ENCODE measurements at places on chromosomes 13 and 19.

GRCh38 chr19:5605362-5605761 is 17.2 kb downstream of the SAFB2 start:
- no peak for DNase-seq

DNA sequence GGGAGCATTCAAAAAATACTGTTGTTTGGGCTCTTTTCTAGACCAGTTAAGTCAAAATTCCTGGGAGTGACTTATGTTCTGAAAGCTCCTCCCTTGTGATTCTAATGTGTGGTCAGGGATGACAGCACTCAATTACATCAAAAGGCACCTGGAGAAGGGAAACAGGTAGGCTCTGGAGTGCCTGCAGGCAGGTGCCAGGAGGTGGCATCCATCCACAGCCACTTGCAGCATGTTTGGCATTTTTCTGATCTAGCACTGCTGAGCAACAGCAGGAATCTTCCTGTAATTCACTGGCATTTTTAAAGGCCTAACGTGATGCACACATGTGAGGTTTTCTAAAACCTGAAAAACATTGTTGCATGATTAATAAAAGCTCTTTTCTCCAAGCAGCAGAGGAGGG is 94.6 kb downstream of the CCNA1 start:
- DNase-seq = no peak

DNA sequence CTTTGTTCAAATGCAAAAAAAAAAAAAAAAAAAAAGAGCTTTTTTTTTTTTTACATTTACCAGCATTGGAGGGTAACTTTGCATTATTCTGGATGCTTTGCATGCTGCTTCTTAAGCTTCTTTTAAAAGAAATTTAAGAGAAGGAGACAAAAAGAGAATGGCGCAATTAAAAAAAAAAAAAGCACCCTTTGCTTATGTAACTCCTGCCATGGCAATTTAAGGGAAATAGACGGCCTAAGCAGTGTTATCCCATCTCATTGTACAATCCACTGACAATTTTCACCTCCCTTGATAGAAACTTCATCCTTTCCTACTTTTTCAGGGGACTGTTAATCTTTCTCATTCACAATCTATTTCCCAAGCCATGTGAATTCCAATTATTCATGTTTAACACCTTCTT is 129.8 kb downstream of the KCTD12 start:
- DNase-seq = no peak

- no peak for DNase-seq
Observed at GRCh38 chr13:20729633-20730585, 26.4 kb downstream of the IL17D start.

DNA sequence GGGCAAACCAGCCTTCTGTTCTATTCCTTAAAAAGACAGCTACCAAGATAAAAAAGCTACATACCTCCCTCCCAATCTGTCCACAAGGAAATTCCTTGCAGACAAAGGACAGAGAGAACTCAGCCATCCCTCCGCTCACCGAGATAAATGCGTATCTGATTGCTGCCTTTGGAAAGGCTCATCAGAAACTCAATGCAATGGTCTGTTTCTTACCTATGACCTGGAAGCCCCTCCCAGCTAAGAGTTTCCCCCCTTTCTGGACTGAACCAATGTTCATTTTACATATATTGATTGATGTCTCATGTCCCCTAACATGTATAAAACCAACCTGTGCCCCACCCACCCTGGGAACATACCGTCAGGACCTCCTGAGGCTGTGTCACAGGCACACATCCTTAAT is 11.6 kb downstream of the BTBD2 start:
- no peak for DNase-seq

- no peak for DNase-seq
Observed at GRCh38 chr13:23901365-23901764, 4.1 kb upstream of the C1QTNF9B start.

DNA sequence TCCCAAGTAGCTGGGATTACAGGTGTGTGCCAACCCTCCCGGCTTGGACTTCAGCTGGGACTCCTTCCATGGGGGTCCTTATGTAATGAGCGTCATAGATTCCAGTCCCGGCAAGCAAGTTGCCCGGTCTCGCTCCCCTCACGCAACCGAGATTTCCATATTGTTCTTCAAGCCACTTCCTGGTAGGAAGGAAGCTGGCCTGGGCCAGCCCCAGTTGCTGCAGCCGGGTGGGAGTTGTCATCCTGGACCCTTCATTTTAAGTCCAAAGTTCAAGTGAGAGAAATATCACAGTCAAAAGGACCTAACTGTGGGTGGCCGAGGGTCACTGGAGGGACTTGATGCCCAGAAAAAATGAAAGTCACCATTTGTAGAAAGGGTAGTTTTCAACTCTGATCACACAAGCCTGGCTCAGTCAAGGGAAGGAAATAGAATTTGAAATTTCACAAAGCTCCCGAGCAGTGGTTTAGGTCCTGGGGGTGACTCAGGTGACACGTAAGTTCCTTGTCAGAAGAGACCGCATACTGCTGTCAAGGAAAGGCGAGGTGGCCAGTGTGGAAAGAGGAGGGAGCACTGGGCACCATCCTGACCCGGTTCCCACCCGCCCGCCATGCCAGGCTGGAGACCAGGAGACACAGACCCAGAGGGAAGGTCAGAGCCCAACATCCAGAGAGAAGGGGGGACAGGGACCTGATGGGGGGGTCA is 5.3 kb downstream of the FGF21 start:
- DNase-seq = no peak

DNA sequence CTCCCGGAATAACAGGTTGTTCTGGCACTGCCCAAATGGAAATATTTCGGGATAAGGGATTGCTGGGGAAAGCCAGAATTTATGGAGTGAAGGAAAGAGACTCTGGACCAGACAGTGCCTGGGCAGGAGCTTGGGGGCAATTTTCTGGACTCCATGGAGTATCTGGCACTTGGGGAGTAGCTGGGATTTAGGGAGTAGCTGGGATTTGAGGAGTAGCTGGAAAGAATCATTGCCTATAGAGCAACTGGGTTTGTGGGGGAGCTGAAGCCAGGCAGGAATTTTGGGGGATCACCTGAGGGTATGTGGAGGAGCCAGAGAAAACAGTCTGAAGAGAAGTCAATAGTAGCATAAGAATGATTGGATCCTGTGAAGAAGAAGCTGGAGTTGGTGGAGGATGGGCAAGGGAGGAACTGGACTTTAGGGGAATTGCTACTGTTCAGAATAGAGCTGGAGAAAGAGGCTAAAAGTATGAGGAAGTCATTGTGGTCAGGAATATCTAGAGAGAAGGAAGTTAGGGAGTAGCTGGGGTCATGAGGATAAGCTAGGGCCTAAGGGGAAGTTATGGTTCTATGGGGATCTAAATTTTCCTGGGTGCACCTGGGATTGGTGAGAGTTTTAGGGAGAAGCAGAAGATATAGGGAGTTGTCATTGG is 14.8 kb downstream of the FSD1 start:
- DNase-seq = no peak

GRCh38 chr13:29503041-29503837 is 92.2 kb downstream of the SLC7A1 start:
- no peak for DNase-seq

DNA sequence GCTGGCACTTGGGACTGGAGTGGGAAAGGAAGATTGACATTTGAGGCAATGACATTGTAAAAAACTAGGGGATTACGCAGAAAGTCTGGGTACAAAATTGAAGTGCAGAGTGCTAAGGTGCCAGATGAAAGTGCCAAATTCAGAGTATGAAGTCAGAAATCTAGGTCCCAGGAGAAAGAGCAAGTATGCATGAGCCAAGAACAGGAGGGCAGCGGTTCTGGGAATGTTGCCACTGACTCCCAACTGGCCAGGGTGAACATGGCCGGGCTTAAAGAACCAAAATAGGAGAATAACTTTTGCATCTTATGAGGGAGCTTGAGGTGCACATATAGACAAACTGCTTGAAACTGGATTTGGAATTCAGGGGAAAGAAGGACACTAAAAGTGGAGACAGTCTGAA is 495.8 kb upstream of the KLF12 start:
- no peak for DNase-seq

DNA sequence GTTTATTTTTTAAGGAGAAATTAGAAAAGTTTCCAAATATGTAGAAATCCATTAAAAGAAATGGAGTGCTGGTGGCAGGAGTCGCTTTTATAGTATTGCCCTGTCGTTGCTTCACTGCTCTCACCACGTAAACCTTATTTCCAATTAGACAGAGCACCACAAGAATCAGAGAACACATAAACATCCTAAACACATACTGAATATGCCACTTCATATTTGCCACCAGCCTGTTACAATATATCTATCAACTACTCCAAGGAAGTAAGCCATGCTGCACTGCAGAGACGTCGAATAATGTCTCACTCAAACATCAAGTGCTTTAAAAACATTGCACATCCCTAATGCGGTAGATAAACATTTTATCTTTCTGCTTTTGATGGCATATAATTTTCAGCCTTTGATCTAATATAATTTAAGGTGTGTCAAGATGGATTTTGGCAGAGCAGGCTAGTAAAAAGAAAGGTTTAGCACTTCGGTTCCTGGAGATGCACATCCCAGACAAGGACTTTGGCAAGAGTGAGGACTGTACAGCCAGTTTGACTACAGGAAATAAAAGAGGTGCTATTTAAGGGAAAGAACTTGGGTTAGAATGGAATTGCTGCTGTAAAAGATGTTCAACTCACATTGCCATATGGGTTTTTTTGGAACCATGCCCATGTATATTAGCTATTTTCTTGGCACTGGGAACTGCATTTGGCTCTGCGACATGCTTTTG is 932.3 kb downstream of the EFNB2 start:
- DNase-seq = no peak

DNA sequence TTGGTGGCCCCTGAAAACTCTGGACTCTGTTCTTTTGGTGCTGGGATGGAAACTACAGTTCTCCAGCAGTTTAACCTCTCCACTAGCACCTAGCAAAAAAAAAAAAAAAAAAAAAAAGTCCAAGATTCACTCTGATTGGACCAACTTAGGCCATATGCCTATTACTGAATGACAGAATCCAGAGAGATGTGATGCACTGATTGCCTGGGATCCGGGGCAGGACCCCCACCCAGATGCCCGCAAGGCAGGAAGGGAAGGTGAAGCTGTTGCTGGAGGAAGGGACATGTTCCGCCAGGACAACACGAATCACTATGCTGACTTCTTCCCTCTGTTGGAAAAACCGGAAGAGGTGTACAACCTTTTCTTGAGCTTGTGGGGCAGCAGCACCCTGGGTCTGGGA is 152.5 kb upstream of the ZNF536 start:
- no peak for DNase-seq

DNA sequence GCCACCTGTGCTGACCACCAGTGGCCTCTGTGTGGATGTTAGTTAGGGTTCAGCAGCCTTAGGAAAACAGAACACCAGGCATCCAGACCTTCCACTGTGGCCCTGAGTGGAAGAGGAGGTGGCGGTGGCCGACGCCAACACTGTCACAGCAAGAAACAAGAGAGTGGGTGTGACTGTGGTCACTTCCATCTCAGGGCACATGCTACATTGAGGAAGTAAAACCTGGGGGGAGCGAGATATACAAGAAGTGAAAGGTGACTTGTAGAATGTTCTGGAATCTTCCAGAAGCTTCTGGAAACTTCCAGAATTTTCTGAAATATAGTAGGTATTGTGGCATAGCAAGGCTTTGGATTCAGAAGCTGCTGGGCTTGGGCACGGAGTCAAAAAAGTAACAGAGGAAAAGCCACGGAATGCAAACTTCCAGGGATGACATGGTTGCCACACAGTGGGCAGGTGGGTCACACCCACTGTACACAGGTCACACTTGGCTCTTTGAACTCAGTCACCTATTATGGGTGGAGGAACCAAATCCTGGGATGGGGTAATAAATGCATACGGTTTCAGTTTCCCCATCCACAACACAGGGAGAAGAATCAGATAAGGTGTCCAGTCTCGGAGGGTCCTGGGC is 24.3 kb downstream of the GNG7 start:
- DNase-seq = no peak

DNA sequence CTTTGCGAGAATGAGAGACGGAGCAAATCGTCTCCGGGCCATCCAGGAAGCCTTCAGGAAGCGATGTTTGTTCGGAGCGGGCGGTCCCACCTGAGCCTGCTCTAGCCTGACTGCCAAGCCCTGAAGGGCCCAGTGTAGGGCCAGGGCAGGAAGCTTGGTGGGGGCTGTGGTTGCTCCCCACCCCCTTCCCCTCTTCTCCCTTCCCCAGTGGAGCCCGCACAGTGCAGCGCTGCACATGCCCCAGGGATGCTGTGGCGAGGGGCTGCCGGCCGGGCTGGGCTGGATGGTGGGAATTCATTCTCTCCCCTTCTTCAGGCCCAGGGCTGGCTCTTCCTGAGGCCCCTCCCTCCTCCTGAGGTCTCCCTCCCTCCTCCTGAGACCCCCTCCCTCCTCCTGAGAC is 7.1 kb upstream of the GRTP1 start:
- DNase-seq = no peak

- DNase-seq = no peak
Observed at GRCh38 chr13:108961542-108962125, 332.2 kb downstream of the MYO16 start.

GRCh38 chr19:14361824-14362223 is 19.4 kb upstream of the ADGRE5 start:
- DNase-seq = no peak

DNA sequence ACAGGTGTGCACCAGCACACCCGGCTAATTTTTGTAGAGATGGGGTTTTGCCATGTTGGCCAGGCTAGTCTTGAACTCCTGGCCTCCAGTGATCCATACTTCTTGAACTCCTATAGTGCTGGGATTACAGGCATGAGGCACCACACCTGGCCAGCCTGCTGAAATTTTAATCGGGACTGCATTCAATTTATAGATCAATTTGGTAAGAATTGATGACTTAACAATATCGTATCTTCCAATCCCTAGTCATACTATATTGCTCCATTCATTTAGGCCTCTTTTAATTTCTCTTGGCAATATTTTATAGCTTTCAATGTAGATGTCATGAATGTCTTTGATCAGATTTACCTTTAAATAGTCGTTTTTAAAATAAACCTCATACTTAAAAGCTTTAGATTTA is 5.6 kb upstream of the ZNF45 start:
- DNase-seq = no peak

- no peak for DNase-seq
Observed at GRCh38 chr19:5318306-5318705, 22.3 kb downstream of the PTPRS start.

- no peak for DNase-seq
Observed at GRCh38 chr19:4414144-4414799, 11.8 kb downstream of the CHAF1A start.

- DNase-seq = no peak
Observed at GRCh38 chr13:75151081-75151643, 330.8 kb downstream of the TBC1D4 start.

Data from effector CD4-positive, alpha-beta T cell (primary cell).